ENCODE measurements at places on chromosomes 11 and 22.

GRCh38 chr22:46309526-46310085 is 12.9 kb downstream of the GTSE1 start:
- DNase-seq = no peak

GRCh38 chr22:21043860-21044535 is 1.7 kb upstream of the LRRC74B start:
- DNase-seq = no peak

GRCh38 chr11:123570939-123571580 is 83.4 kb downstream of the SCN3B start:
- no peak for DNase-seq

- DNase-seq = no peak
These were observed 43.0 kb upstream of the ZC3H12C start for GRCh38 chr11:110050201-110050506.

GRCh38 chr22:40602231-40602630 is 34.3 kb downstream of the MRTFA start:
- no peak for DNase-seq

- DNase-seq = no peak
These were observed 8.0 kb downstream of the POLD4 start for GRCh38 chr11:67345247-67345919.

GRCh38 chr11:83609191-83609590 is 323.0 kb upstream of the CCDC90B start:
- no peak for DNase-seq

DNA sequence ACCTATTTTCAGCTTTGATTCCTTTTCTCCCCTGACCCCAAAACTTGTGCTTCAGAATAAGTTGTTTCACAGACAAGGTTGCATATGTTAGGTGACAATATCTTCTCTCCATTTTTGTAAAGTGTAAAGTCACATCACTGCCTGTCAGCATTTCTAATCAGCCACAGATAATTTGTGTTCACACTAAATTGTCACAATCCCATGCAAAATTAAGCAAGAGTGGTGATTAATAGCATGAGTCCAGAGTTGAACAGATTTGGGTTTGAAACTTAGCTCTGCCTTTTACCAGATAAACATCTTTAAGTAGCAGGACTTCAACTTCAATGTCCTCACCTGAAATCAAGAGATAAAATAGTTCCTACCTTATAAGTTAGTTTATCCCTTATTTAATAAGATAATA is 80.1 kb downstream of the MICAL2 start:
- DNase-seq = no peak

DNA sequence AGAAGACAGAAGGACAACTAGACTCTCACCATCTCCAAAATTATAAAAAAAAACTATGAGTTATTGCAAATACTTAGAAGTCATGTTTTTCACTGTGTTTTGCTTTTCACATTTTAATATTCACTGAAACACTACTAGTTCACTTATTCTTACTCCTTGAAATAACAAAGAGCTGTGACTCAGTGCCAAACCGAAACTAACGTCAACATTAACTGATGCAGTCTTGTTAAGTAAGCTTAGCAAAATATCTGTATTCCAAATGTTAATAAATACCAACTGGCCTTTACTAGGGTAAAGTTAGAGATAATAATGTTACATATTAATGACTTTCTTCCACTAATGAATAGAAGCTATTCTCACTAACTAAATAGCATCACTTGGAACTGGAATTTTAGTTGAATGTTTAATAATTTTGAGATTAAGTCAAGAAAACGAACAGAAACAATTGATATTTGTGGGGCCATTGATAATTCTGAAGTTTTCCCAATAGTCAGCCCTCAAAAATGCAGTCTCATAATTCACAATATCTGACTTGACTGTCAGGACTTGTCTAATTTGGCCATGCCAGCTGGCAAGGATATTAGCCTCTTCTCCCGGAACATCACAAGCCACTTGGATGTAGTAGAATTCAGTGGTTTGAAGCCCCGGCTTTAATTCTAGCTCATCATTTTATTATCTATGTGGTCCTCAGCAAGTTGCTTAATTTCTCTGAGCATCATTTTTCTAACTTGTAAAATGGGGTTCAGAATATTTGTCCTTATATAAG is 230.1 kb upstream of the DDI1 start:
- DNase-seq = no peak

DNA sequence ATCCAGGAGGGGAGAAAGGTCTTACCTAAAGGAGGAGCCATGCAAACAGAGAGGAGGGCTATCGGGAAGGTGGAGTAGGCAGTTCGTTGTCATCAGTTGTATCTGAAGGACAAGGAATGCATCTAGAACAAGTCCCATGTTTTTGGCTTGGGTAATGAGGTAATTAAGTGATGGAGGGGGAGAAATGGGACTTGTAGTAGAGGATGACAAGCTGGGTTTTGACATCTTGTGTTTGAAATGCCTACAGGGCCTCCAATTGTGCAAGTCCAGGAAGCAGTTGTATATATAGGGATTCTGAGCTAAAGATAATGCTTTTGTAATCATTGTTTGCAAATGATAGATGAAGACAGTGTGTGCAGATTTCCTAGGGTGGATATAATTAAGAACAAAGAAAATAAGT is 622.8 kb downstream of the NTM start:
- DNase-seq = no peak

- DNase-seq = no peak
These were observed 41.0 kb upstream of the TH start for GRCh38 chr11:2212411-2213251.

GRCh38 chr11:86774417-86774816 is 25.9 kb upstream of the PRSS23 start:
- no peak for DNase-seq

DNA sequence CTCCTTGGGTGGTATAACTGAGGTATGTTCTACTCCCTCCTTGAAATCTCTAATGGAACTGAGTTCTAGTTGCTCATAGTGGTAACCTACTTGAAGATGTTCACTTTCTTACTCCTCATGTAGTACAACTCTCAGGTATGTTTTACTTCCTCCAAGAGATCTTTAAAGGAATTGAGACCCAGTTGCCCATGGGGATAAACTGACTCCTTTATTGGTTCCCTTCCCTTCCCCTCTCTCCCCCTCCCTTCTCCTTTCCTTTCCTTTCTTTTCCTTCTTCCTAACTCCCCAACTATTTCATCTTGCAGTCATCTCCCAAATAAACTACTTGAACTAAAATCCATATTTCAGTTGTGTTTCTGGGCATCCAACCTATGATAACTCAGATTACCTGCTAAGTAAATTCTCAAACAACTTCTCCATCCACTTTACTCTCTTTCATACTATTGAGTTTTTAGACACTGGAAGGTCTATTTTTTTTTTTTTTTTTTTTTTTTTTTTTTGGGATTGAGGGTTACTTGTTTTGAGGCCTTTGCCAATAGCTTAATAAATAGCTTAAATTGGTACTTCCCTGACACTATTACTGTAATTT is 7.9 kb upstream of the TRIM68 start:
- no peak for DNase-seq

DNA sequence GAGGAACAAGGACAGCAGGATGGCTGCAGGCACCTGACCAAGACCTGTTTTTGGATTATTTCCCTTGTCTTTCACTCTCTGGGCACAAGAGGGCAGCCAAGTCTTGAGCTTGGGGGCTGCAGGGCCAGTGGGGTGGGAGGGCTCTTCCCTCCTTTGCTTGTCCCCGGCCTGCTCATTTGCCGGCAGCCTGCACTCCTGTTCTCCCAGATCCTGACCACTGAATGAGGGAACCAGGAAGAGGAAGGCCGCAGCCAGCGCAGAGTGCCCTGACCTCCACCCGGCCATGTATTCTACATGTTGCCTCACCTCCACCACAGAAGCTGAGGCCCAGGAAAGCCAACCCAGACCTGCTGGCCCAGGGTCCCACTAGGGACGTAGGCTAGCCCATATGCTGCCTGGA is 15.5 kb upstream of the NNMT start:
- no peak for DNase-seq

- DNase-seq = no peak
These were observed at the start of gene SORL1-AS1 for GRCh38 chr11:121452609-121453150. TSS of gene SORL1-AS1 (minus strand) at chr11:121452967.

GRCh38 chr11:94559361-94559760 is 7.8 kb upstream of the PIWIL4 start:
- no peak for DNase-seq

DNA sequence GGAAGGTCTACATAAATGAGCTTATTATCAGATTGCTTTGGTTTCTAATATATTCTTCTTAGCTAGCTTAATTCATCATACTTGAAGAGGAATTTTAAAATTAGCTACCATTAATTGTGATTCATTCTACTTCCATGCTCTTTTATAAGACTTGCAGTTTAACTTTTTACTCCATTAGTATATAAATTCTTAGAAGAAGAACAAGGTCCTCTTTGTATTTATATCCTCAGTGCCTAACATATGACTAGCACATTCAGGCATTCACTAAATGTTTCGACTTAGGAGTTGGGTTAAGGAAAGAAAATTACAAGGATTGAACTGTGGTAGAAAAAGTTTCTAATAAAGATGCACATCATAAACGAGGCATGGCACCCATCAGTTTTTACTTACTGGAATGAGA is 1135.5 kb downstream of the JRKL start:
- no peak for DNase-seq

GRCh38 chr11:67670316-67671210 is 3.9 kb downstream of the ALDH3B2 start:
- DNase-seq = no peak

- DNase-seq = no peak
These were observed 238.7 kb downstream of the FAM181B start for GRCh38 chr11:82494988-82495432.

- no peak for DNase-seq
These were observed 10.7 kb upstream of the GTSE1 start for GRCh38 chr22:46286006-46286405.

GRCh38 chr11:74725701-74726100 is 5.5 kb downstream of the CHRDL2 start:
- DNase-seq = no peak

DNA sequence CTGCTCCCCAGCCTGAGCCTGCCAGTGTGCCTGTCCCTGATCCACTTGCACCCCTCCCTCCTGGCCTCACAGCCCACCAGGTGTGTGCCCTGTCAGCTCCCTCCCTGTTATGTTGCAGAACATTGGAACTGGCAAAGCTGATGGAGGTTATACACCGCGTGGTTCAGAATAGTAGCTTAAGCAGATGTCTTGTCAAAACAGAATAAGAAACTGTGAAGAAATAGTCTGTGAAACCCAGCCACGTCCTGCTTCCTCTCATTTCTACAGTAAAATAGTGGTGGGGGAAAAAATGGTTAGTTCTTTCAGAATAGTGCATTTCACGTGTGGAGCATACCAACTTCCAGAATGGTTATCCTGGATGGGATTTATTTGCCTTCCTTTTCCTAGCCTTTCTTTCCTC is 161.2 kb upstream of the NAV2 start:
- DNase-seq = no peak
